Epithelial cell of umbilical artery (primary cell): ENCODE measurements at places on chromosomes 4 and X. TPM values are rescaled to one million over a fixed set of nuclear protein-coding genes. Genes with fewer than 3 reads are reported as not detected.

Gene FGFRL1
- total RNA-seq = 4.7 and 10.7 TPM in 2 replicates

Gene ARHGAP24
- total RNA-seq = 94.4 and 129 TPM in 2 replicates

Gene GPR50
- not detected in 2 replicates for total RNA-seq

Gene KCNE5
- total RNA-seq = not detected in 2 replicates

Gene TREX2
- 0.91 and 8.8 TPM in 2 replicates for total RNA-seq

Gene TRIM60
- total RNA-seq = not detected in 2 replicates

Gene MID2
- 18.2 and 42.7 TPM in 2 replicates for total RNA-seq

Gene POF1B
- not detected in 2 replicates for total RNA-seq

Gene SLAIN2
- 15.3 and 25.0 TPM in 2 replicates for total RNA-seq

Gene IL21
- total RNA-seq = not detected in 2 replicates

Gene DCAF12L2
- 0.30 and 0.32 TPM in 2 replicates for total RNA-seq

Gene UGT2B15
- not detected in 2 replicates for total RNA-seq

Gene NWD2
- not detected in 2 replicates for total RNA-seq

Gene CASK
- 16.9 and 24.0 TPM in 2 replicates for total RNA-seq

Gene GPR173
- 1.6 and 2.9 TPM in 2 replicates for total RNA-seq

Gene CFAP299
- not detected in 2 replicates for total RNA-seq

Gene SORBS2
- 30.4 and 37.4 TPM in 2 replicates for total RNA-seq

Gene RAB39B
- total RNA-seq = under 0.01 and 0.15 TPM in 2 replicates

Gene RNF175
- total RNA-seq = not detected in 2 replicates

Gene ADRA2C
- total RNA-seq = 0.65 TPM in 1 of 2 replicates, not detected in the other

Gene PAGE2
- not detected in 2 replicates for total RNA-seq

Gene TSPAN6
- total RNA-seq = 66.3 and 69.6 TPM in 2 replicates

Gene PGK1
- 321 and 382 TPM in 2 replicates for total RNA-seq

Gene CFAP47
- not detected in 2 replicates for total RNA-seq

Gene PAK3
- total RNA-seq = under 0.01 and 0.30 TPM in 2 replicates

Gene KLB
- total RNA-seq = not detected in 2 replicates

Gene MAGEA2
- total RNA-seq = not detected in 2 replicates

Gene PPARGC1A
- total RNA-seq = not detected in 2 replicates

Gene IL2RG
- not detected in 2 replicates for total RNA-seq

Gene ZNF157
- not detected in 2 replicates for total RNA-seq

Gene LETM1
- total RNA-seq = 101 and 103 TPM in 2 replicates

Gene AWAT2
- total RNA-seq = 0.32 and 1.2 TPM in 2 replicates

Gene GPR78
- not detected in 2 replicates for total RNA-seq

Gene PDHA1
- total RNA-seq = 42.9 and 80.9 TPM in 2 replicates

Gene PABPC1L2B
- total RNA-seq = not detected in 2 replicates

Gene HGFAC
- under 0.01 and 0.91 TPM in 2 replicates for total RNA-seq

Gene UGT2A2
- total RNA-seq = under 0.01 TPM in 1 of 2 replicates, not detected in the other

Gene VCX3B
- total RNA-seq = not detected in 2 replicates

Gene MXRA5
- total RNA-seq = under 0.01 and 0.46 TPM in 2 replicates

Gene TMEM150C
- 3.2 TPM in 2 replicates for total RNA-seq

Gene SPANXC
- total RNA-seq = not detected in 2 replicates

Gene NAA11
- not detected in 2 replicates for total RNA-seq

Gene TLR10
- not detected in 2 replicates for total RNA-seq

Gene PAGE5
- total RNA-seq = not detected in 2 replicates

Gene BMP3
- total RNA-seq = not detected in 2 replicates

Gene MAGEC2
- not detected in 2 replicates for total RNA-seq

Gene IGSF1
- total RNA-seq = not detected in 2 replicates

Gene FGG
- total RNA-seq = not detected in 2 replicates

Gene PNPLA4
- total RNA-seq = 8.8 and 18.8 TPM in 2 replicates
